HCT116 (cell line): ENCODE measurements at places on chromosomes 4 and X. TPM values are rescaled to one million over a fixed set of nuclear protein-coding genes. Genes with fewer than 3 reads are reported as not detected.
A peak's percentile ranks its signal among the peaks of the same experiment; 100 is the strongest.

The MAP3K15 gene
- 1.3 TPM for total RNA-seq

The PPP1R2C gene
- total RNA-seq: not detected

The DMRTC1B gene
- total RNA-seq: not detected

DNA sequence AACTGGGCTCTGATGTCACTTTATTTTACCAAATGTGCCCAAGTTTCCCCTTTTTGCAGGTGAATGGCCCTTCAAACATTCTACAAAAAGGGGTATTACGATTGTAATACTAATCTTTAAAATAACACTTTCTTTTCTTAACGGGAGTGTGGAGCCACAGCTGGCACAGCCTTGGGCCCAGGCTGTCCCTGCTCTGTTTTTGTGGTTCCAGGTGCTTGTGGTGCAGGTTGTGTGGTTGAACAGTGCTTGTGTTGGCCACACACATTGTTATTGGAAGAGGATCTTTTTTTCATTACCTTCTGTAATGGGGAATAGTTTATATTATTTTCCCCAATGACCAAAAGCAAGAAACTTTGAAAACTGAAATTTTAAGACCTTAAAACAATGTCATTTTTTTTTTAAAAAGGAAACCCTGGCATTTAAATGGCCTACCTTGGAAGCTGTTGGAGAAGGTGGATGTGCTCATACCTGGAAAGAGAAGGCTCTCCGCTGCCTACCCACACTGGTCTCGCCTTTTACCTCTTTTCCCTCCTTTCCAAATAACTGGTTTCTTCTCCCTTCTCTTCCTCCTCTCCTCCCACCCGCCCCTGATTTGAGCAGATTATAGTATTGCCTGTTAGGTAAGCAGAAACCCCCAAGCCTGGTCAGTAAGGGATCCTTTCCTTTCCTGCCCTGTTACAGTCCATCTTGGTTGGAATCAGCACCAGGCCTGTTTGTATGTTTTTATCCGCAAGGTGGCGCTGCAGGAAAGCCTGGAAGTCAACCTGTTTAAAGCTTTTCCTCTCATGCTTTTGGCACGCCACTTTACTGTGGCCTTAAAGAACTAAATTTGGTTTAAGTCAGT is 28.6 kb downstream of the HADH start:
- H3K27me3 ChIP-seq: no peaks in the 10 kb centered on the region
- DNase-seq: peak; percentile 55
- peaks cover 5% of the 10 kb centered on the region; the same call in 1 of the 2 replicates for H3K36me3 ChIP-seq
- no peak overlapping the region for H3K4me3 ChIP-seq

- no peaks in the 10 kb centered on the region for H3K4me1 ChIP-seq
- H3K4me3 ChIP-seq: no peak overlapping the region
- no peaks in the 10 kb centered on the region for H3K36me3 ChIP-seq
- H3K27ac ChIP-seq: no peak overlapping the region
Observed at GRCh38 chr4:12221031-12221430, 792.3 kb upstream of the HS3ST1 start.

DNA sequence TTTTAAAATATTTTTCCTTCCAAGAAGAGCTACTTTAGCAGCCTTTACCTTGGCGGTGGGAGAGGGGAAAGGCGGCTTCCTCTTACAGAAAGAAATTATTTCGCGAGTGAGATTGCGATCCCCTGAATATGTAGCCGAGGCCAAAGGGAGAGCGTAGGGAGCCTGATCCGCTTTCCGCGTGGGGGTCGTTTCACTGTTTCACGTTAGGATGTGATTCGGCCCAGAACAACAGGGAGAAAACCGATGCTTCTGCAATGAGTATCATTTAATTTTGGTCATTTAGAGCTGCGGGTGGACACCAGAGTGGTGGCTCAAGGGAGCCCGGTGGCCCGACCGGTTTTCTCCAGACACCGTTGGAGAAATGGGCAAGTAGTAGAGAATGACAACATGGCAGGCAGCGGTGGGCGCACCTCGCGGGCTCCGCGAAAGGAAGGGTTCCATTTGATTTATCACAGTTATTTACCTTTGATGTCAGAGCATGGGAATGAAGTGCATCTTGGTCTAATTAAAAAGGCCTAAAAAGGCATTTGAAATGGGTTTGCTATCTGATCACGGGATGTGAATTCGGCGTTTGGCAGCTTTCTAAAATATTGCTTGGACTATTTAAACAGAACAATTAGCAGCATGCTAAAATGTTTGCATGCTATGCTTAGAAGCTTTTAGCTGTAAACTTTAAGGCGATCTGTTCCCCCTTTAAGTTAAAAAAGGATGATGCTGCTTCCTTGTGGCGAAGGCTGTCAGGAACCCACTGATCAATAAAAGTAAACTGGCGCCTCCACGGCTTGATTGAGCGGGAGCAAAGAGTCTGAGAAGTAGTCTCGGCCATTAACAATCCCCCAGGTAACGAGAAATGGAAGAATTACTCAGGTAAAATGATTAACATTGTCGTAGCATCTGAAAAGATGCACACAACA is 2.0 kb upstream of the PCDH19 start:
- no peaks in the 10 kb centered on the region; the same call in 1 of the 2 replicates for H3K4me1 ChIP-seq
- H3K27me3 ChIP-seq: no peaks in the 10 kb centered on the region
- no peaks in the 10 kb centered on the region for H3K36me3 ChIP-seq
- H3K27ac ChIP-seq: no peak overlapping the region

GRCh38 chr4:87875191-87875590 is 42.4 kb downstream of the MEPE start:
- H3K4me3 ChIP-seq: no peak overlapping the region
- no peaks in the 10 kb centered on the region for H3K27me3 ChIP-seq
- DNase-seq: no peak
- H3K4me1 ChIP-seq: no peaks in the 10 kb centered on the region
- H3K36me3 ChIP-seq: no peaks in the 10 kb centered on the region
- no peak overlapping the region for H3K27ac ChIP-seq

DNA sequence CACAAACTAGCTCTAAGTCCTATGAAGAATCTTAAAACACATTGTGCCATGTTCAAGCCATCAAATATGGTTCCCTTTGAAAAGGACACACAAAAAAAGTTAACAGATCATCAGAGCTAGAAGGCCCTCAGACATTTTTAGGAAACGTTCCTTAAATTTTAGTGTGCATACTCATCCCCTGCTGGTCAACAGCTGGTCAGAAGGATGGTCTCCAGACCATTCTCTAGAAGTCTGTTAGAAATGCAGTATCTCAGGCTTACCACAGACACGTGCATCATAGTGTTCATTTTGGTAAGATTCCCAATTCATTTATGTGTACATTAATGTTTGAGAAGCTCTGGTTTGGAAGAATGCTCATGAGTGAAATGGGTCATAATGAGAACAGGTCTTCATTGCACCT is 523.1 kb downstream of the INPP4B start:
- no peaks in the 10 kb centered on the region for H3K4me1 ChIP-seq
- H3K27ac ChIP-seq: no peak overlapping the region
- H3K27me3 ChIP-seq: no peaks in the 10 kb centered on the region
- no peaks in the 10 kb centered on the region for H3K36me3 ChIP-seq

DNA sequence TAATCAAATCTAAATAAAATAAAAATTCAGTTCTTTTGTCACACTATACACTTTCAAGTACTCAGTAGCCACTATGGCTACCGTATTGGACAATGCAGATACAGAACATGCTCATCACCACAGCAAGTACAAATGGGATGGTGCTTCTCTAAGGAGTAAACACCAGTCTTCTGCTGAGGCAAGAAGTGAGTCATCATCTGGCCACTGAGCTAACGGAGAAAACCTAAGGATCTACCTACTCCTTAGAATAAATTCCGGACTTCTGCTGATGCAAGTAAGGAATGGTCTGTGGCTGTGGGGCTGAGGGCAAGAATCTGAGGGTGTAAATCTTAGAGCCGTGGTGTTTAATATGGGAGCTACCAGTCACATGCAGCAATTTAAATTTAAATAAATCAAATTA is 11.3 kb upstream of the RBMXL3 start:
- no peak overlapping the region for H3K4me3 ChIP-seq
- H3K4me1 ChIP-seq: no peaks in the 10 kb centered on the region
- H3K27ac ChIP-seq: no peak overlapping the region
- no peaks in the 10 kb centered on the region for H3K36me3 ChIP-seq

DNA sequence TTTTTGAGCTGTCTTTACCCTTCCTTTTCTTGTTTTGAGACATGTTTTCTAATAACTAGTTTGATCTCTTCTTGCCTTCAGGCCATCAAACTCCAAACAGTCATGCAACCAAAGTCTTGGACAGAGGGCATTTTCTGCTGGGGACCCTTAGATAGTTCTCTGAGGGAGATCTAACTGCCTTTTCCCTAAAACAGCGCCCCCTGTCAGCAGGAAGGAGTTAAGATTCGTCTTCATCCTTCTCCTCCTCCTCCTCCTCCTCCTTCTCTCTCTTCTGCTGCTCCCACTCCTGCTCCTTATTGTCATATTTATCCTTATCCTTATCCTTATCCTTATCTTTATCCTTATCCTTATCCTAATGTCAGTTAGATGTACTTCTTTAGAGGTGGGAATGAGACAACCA is 417.2 kb downstream of the TRAM1L1 start:
- no peaks in the 10 kb centered on the region for H3K4me1 ChIP-seq
- H3K36me3 ChIP-seq: no peaks in the 10 kb centered on the region
- H3K27ac ChIP-seq: no peak overlapping the region
- H3K4me3 ChIP-seq: no peak overlapping the region
- no peaks in the 10 kb centered on the region for H3K27me3 ChIP-seq
- no peak for DNase-seq

DNA sequence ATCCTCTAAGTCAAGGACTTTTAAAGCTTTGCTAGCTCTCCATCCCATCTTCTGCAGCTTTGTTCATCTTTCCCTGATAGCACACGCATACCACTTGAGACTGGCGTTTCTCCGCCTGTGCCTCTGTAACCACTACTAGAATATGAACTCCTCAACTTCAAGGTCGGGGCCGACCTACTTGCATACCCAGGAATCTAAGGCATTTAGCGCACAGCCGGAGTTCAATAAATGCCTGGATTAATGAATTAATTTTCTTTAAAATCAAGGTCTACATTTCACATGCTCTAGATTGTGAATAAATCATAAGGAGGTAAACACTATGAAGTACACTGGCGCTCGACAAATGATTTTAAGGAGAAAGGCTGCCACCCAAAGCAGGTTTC is 89.3 kb downstream of the HNRNPD start:
- H3K36me3 ChIP-seq: no peaks in the 10 kb centered on the region
- H3K4me3 ChIP-seq: peak overlapping the region; percentile 24
- no peak for DNase-seq
- H3K27ac ChIP-seq: no peak overlapping the region
